ENCODE measurements at places on chromosomes 1 and 21. TPM values are rescaled to one million over a fixed set of nuclear protein-coding genes. Genes with fewer than 3 reads are reported as not detected.

- no peak overlapping the region for H3K27ac ChIP-seq
- no peaks in the 10 kb centered on the region for H3K4me1 ChIP-seq
- H3K36me3 ChIP-seq, result no peaks in the 10 kb centered on the region
- H3K27me3 ChIP-seq, result no peaks in the 10 kb centered on the region
These were observed 37.3 kb upstream of the SYT14 start for GRCh38 chr1:209900734-209901133.

DNA sequence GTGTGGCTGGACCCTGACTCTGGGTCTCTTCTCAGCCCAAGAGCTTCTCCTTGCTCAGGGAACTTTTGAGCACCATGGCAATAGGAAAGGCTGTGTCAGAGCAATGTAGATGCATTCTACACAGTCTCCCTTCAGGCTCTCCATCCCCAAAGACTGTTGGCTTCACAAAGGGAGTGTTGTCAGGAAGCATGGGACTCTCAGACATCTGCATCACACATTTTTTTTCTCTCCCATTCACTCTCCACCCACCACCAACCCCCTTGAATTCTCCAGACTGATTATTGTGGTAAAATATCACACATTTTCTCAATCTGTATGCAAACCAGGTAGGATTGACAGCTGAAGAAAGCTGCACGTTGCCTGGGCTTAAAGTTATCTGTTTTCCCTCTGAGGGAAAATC, 105.4 kb upstream of the WARS2 start:
- no peaks in the 10 kb centered on the region for H3K36me3 ChIP-seq
- no peak for DNase-seq
- no peaks in the 10 kb centered on the region for H3K4me1 ChIP-seq
- H3K27me3 ChIP-seq, result no peaks in the 10 kb centered on the region

- H3K36me3 ChIP-seq, result no peaks in the 10 kb centered on the region
- H3K4me3 ChIP-seq, result no peak overlapping the region
- H3K27ac ChIP-seq, result no peak overlapping the region
- no peak for DNase-seq
These were observed 104.9 kb upstream of the SOD1 start for GRCh38 chr21:31554511-31555022.

- H3K4me1 ChIP-seq, result no peaks in the 10 kb centered on the region
- H3K27ac ChIP-seq, result no peak overlapping the region
- peaks cover 3% of the 10 kb centered on the region for H3K27me3 ChIP-seq
These were observed 21.9 kb downstream of the DISP3 start for GRCh38 chr1:11500881-11501280.

DNA sequence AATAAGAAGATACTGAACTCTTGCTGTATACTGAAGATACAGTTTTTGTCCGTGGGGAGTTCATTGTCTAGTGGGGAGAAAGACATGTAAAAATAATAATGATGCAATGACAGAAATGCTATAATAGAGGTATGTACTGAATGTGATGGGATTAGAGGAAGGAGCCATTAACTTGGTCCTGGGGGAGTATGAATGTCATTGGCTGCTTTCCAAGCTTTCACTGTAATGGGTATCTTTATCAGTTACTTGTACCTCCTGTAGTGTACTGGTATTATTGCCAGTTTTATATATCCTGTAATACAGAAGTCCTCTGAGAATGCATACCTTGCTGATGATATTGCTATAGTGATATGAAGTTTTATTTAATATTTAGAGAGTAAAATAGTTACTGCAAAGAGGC, 7.4 kb downstream of the BTBD8 start:
- no peaks in the 10 kb centered on the region for H3K4me1 ChIP-seq
- DNase-seq, result no peak
- no peak overlapping the region for H3K27ac ChIP-seq
- peaks cover 12% of the 10 kb centered on the region for H3K36me3 ChIP-seq
- no peaks in the 10 kb centered on the region for H3K27me3 ChIP-seq

DNA sequence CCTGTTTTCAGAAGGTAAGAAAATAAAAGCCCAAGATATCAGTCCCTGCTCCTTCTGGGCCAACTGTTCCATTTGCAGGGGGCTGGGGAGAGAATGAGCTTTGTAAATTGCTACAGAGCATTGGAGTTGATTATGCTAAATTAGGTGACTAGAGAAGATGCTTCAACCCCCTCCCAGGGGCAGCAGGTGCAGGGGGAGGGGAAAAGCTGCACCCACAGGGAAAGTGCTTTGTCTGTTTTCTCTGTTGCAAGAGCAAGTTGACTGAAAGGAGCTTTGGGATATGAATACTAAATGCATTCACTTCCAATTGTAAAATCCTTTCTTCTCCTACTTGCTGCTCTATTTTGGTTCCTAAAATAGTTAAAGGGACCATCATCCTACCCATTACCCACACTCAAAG, 16.5 kb upstream of the PIGM start:
- H3K27me3 ChIP-seq, result no peaks in the 10 kb centered on the region
- no peak for DNase-seq
- H3K36me3 ChIP-seq, result no peaks in the 10 kb centered on the region

DNA sequence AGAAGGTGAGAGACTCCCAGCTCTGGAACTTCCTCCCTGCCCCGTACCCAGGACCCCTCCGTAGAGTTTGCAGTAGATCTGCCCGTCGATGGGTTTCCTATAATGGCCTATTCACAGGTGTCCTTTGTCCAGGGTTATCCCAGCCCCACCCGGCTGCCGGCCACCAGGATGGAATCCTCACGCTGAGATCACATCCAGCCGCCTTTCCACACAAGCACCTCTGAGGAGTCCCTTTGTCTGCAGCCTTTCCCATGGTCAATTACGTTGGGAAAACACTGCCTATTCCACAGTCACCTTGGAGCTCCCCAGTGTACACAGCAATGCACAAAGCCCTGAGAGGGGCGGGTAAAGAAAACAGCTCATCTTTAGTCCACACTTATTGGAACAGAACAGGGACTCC, 190.0 kb upstream of the EDN2 start:
- H3K4me1 ChIP-seq, result no peaks in the 10 kb centered on the region
- no peaks in the 10 kb centered on the region for H3K36me3 ChIP-seq
- no peak for DNase-seq
- H3K4me3 ChIP-seq, result no peak overlapping the region

GRCh38 chr1:22051607-22052114, 848 bp upstream of the CDC42 start:
- no peaks in the 10 kb centered on the region for H3K27me3 ChIP-seq
- H3K36me3 ChIP-seq, result no peaks in the 10 kb centered on the region
- no peak overlapping the region for H3K27ac ChIP-seq
- H3K4me3 ChIP-seq, result peak overlapping the region; percentile 93
- peaks cover 22% of the 10 kb centered on the region for H3K4me1 ChIP-seq

Gene PTAFR
- 13.1 TPM for total RNA-seq

Gene PTGFRN
- total RNA-seq, result 11.2 TPM

GRCh38 chr1:82019508-82019907, 218.8 kb downstream of the ADGRL2 start:
- no peak overlapping the region for H3K27ac ChIP-seq
- no peak overlapping the region for H3K4me3 ChIP-seq
- no peak for DNase-seq
- no peaks in the 10 kb centered on the region for H3K4me1 ChIP-seq

DNA sequence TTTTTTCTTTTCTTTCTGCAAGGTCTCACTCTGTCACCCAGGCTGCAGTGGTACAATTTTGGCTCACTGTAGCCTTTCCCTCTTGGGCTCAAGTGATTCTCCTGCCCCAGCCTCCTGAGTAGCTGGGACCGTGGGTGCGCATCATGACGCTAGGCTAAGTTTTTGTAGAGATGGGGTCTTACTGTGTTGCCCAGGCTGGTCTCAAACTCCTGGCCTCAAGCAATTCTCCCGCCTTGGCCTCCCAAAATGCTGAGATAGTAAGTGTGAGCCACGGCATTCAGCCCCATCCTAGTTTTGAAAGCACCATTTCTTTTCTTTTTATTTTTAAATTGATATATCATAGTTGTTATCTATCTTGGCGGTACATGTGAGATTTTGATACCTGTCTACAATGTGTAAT, 140.6 kb downstream of the GALNT2 start:
- DNase-seq, result no peak
- H3K4me3 ChIP-seq, result no peak overlapping the region
- H3K27me3 ChIP-seq, result no peaks in the 10 kb centered on the region
- H3K4me1 ChIP-seq, result peaks cover 27% of the 10 kb centered on the region
- H3K36me3 ChIP-seq, result peaks cover 8% of the 10 kb centered on the region

Gene RGS1
- 13.0 TPM for total RNA-seq

GRCh38 chr21:46205766-46206162, 21.5 kb upstream of the SPATC1L start:
- H3K27me3 ChIP-seq, result no peaks in the 10 kb centered on the region
- H3K4me3 ChIP-seq, result no peak overlapping the region
- DNase-seq, result no peak
- no peak overlapping the region for H3K27ac ChIP-seq

DNA sequence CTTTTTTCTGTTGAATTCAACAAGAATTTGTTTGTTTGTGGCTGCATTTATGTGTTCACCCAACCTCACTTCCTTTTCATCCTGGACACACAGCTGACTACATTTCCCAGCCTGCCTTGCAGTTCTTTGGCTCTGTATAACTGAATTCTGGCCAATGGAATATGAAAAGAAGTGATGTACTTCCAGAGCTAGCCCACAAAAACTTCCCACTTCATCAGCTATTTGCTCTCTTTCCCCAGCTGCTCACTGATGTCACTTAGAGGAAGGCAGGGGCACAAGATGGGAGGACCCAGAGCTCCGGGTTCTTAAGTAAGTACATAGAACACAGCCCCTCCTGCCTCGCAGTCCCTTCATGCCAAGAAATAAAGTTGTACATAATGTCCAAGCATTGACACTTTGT, 235.0 kb upstream of the FGGY start:
- DNase-seq, result peak; percentile 93
- no peaks in the 10 kb centered on the region for H3K27me3 ChIP-seq
- peak overlapping the region; percentile 78 for H3K27ac ChIP-seq
- H3K4me1 ChIP-seq, result peaks cover 15% of the 10 kb centered on the region

Gene DISC1
- 16.0 TPM for total RNA-seq

DNA sequence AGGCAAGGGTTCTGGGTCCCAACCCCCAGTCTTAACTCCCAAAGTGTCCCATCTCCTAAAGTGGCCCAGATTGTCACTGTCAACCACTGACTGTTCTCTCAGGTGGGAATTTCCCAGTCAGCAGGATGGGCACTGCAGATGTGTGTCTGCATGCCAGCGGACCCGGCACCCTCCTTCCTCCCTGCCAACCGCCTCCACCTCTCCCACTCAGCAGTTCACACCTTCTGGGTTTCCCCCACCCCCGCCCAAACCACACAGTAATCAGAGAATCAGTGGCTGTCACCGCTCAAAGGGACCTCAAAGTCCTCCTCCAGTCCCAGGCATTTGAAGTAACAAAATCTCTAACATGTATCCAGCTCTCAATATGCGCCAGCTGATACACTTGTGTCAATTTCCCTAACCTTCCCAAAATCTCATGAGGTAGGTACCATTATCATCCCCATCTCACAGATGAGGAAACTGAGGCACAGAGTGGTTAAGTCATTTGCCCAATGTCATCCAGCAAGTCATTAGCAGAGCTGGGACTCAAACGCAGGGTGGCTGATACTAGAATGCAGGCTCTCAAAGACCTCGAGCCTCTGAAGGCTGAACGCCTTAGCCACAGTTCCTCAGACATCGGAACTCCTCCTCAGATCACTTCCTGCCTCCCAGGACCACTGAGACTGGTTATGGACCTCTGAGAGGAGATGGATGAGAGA, 4.8 kb downstream of the RUNX3 start:
- peaks cover 12% of the 10 kb centered on the region for H3K4me1 ChIP-seq
- DNase-seq, result no peak
- H3K27ac ChIP-seq, result no peak overlapping the region
- H3K4me3 ChIP-seq, result no peak overlapping the region
- no peaks in the 10 kb centered on the region for H3K36me3 ChIP-seq

Gene THEM5
- not detected for total RNA-seq
